ENCODE measurements at places on chromosomes 7 and 10.

DNA sequence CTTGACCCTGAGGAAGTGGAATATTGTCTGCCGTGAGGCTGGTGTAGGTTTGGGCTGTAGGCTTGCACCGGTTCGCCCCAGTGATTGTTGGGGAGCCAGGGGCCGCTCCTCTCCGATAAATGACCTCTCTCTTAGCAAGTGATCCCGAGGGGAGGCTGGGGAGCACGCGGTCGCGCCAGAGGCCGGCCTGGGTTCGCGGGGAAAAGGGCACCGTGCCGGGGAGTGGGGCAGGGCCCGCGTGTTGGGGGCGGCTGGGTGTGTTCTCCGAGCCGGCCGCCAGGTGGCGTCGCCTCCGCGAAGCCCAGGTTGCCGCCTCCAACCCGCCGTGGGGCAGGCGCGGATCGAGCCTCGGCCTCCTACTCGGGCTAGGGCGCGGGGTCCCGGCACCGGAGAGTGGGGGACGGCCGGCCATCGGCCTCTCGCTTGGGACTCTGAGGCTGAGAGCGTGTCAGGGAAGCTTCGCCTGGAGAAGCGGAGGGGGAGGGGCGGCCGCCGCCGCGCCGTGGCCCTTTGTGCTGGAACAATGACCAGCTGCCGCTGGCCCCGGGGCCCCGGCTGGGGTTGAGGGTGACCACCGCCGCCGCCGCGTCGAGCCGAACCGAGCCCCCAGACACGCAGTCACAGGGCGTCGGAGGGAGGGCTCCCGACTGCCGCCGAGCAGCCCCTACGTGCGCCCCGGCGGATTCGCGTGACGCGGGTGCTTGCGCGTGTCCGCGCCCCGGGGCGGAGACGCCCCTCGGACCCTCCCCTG lies 442 bp upstream of the LZTS2 start:
- peak; percentile 76 for DNase-seq

DNA sequence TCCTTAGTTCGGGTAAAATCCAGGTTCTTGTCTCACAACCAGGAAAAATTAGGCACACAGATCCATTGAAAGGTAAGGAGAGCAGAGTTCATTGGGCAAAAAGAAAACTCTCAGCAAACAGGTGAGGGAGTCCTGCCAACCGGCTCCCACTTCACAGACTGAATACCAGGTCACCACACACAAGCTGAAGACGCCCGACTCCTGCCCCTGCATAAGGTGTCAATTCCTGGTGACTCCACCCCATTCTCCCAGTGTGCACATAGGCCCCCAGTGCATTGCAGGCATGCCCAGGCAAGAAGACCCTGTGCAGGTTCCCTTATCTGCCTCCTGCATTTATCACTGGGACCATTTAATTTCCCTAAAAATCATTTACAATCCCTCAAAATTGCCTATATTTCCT lies 354.6 kb downstream of the LRRTM3 start:
- no peak for DNase-seq

DNA sequence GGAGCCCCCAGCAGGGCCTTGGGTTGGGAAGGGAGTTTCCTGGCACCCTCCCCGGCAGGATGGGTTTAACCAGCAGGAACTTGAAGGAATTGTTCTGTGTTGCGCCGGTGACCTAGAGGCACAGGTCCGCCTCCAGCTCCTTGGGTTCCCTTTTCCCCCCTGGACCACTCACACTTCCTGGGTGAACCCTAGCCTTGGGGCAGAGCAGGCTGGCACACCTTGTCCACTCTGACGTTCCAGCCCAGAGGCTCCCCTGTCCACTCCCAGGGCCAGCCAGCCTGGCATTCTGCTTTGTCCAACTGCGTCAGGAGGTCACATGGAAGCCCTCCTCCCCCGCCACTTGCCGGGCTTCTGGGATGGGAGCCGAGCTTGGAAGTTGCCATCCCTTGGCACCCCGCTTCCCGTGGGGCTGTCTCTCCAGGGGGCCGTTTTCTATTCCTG lies 25.8 kb downstream of the TMEM120A start:
- no peak for DNase-seq

GRCh38 chr7:129376778-129377700 lies 57.2 kb upstream of the STRIP2 start:
- peak; percentile 43 for DNase-seq

GRCh38 chr10:112728997-112729396 lies 221.1 kb upstream of the TCF7L2 start:
- no peak for DNase-seq

DNA sequence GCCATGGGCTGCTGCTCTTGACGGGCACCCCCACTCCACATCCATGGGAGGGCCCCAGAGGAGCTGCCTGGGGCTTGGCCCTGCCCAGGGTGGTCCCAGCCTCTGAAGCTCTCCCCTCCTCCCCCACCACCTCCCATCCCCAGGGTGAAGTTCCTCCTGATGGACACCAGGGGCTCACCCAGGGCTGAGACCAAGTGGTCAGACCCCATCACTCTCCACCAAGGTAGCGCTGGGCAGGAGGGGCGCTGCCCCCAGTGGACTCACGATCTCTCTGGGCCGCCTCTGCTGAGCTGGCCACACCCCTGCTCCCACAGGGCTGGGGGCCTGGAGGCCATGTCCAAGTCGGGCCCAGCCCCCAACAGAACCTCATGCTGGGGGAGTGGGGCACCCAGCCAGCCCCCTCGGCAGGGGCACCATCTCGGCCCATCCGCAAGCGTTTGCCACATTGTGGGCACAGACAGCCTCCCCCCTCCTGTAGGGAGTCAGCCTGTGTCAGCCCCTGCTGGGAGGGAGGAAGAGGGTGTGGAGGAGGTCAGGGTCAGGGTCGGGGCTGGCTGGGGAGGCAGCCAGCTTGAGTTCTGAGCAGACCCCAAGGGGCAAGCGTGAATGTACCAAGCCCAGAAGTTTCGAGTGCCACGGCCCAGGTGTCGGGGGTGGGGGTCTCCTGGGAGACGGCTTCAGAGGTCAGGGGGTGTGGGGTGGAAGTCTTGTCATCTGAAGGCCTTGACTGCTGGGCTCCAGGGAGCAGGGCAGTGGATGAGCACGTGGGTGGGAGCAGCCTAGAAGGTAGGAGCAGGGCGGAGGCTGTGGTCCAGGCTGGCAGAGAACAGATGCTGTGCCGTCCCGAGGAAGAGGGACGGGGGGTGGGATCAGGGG lies 2.8 kb downstream of the UPK3B start:
- DNase-seq: no peak

DNA sequence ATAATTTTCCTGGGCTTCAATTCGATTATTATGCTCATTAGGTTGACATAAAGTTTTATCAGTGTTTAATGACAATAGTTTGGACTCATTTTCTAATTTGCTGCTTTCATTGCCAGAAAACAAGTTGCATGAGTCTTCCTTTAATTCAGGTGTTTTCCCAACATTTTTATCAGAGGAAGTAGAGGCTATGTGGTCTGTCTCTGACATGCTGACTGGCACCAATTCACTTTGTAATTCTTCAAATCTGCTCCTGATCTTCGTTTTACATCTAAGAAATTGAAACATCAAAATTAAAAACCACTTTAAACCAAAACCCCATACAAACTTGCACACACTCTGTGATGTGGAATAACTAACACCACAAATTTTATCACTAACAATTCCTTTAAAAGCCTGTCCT lies 10.9 kb downstream of the CCDC186 start:
- DNase-seq: no peak

DNA sequence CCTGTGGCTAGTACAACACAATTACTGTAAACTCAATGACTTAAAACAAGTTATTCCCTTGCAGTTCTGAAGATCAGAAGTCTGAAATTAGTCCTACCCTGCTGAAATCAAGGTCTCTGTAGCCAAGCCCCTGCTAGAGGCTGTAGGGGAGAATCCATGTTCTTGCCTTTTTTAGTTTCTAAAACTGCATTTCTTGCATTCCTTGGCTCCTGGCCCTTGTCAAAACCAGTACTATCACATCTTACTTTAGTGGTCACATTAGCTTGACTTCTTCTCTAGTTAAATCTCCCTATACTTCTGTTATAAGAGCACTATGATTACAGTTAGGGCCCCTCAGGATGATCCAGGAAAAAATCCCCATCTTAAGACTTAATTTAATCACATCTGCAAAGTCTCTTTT lies 567.0 kb downstream of the GFRA1 start:
- peak; percentile 21 for DNase-seq

GRCh38 chr10:15405319-15405718 lies 34.2 kb upstream of the FAM171A1 start:
- no peak for DNase-seq

- DNase-seq: no peak
Measured at GRCh38 chr7:117774943-117775342, 98.3 kb downstream of the CTTNBP2 start.

DNA sequence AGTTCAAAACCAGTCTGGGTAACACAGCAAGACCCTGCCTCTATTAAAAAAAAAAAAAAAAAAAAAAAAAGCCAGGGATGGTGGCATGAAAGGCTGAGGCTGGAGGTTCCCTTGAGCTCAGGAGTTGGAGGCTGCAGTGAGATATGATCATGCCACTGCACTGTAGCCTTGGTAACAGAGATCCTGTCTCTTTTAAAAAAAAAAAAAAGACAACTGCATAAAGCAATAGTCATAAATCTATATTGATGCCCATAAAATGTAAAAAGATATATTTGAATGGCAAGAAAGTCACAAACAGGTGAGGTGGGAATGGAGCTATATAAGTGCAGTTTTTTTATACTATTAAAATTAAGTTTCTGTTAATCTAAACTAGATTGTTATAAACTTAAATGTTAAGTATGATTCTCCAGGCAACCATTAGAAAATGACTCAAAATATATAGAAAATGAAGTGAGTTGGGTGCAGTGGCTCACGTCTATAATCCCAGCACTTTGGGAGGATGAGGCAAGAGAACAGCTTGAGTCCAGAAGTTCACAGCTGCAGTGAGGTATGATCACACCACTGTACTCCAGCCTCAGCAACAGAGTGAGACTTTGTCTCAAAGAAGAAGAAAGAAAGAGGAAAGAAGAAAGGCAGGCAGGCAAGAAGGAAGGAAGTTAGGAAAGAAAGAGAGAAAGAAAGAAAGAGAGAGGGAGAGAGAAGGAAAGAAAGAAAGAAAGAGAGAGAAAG lies 13.4 kb upstream of the HNRNPH3 start:
- DNase-seq: no peak

DNA sequence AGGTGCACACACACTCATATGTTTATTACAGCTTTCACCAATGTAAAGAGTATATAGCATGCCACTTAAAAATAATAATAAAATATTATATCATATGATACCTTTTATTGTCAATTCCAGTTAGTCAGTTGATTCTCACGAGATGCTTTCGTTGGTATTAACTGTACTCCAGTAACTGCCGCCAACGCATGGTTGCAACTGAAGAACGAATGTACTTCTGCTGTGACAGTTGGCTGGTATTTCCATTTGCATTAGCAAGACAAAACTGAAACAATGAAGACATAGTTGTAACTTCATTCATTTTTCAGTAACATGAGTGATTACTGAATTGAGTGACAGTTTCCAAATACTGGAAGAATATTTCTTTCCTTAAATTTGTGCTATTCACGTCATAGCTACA lies 70.5 kb upstream of the PRKCQ start:
- no peak for DNase-seq

- DNase-seq: no peak
Measured at GRCh38 chr10:10803278-10803677, 214.4 kb upstream of the CELF2 start.

DNA sequence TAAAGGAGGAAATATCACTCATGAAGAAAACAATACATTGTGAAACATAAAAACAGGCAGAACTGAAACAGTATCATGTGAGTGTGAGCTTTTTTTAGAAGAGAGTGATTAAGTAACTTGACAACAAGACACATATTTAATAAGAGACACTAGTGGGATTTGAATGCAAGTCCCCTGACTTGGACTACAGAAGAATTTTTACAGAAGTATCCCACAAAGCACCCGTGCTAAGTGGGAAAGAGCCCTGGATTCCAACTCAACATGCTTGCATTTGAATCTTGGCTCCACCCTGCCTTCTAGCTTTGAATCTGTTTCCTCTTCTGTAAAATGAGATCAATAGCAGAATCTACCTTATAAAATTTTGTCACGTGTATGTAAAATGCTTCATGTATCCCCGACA lies 166.2 kb downstream of the ZNF365 start:
- no peak for DNase-seq

GRCh38 chr7:14430926-14431325 lies 441.5 kb upstream of the ETV1 start:
- DNase-seq: no peak

GRCh38 chr10:124595143-124595883 lies 133.7 kb downstream of the LHPP start:
- no peak for DNase-seq

- no peak for DNase-seq
Measured at GRCh38 chr7:148218603-148219002, 372.0 kb upstream of the C7orf33 start.

DNA sequence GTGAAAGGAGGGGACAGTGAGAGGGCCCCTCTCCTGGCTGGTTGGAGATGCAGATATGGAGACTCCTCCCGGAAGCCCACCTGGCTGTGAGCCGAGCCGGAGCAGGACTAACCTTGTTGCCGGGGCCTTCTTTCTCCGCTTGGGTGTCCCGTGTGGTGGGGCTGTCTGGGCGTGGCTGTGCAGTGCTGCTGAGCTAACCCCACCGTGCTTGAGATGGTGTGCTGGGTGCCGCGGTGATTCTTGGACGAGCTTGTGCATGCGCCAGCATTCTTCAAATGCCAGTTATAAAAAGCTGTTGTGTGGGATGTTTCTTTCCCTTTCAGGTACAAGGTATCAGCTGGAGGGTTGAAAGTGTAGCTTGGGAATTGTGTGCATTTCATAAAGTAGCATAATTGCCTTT lies 48.8 kb downstream of the DAGLB start:
- DNase-seq: no peak

DNA sequence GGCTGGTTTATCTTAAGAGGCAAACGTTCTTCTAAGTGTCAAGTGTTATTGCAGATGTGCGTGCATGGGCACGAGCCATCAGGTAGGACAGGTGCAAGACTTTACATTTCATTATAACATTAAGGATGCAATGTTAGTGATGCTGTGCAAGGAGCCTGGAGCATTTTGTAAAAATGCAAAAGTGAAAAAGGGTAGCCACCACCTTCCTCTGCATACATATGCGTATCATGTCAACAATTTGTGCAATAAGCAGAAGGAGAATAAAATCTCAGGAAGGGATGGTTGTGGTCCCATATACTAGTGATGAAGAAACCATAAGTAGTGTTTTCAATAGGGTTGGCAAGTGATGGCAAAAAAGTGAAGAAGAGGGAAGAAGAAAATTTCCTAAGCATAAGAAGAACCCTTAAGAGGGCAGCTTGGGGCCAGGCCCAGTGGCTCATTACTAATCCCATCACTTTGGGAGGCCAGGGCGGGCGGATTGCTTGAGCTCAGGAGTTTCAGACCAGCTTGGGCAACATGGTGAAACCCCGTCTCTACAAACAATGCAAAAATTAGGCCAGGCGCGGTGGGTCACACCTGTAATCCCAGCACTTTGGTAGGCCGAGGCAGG lies 7.5 kb downstream of the PIK3AP1 start:
- DNase-seq: no peak
